ENCODE measurements at places on chromosomes 11 and 22.

GRCh38 chr11:126106594-126107328 lies 44.1 kb upstream of the CDON start:
- no peak for DNase-seq

DNA sequence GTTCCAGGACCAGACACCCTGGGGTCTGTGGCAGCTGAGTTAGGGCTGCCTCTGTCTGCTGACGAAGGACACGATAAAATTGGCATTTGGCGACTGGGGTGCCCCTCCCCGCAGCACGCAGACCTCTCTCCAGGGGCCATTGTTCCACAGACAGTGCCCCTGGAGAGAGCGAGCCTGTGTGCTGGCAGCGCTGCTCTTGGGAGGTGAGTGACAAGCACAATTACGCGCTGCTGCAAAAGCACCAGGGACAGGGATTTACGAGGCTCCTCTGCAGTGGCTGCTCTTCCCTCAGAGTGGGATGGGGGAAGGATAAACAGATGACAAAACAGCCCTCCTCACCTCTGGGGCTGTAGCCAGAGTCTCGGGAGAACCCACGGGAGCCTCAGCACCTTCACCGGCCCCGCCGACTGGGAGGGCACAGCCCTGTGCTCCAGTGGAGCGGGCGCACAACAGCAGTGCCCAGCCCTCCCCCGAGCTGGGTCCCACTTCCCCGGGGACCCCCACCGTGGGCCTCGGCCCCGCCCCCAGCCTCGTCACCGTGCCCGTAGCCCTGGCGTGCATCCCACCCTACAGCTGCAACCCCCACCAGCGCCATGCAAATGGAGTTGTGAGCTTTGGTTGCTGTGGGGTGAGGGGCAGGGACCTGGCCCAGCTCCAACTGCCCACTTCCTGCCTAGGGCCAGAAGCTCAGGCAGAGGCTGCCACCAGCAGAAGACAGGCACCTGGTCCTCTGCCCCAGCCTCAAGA lies 19.6 kb downstream of the CHID1 start:
- DNase-seq, result no peak

DNA sequence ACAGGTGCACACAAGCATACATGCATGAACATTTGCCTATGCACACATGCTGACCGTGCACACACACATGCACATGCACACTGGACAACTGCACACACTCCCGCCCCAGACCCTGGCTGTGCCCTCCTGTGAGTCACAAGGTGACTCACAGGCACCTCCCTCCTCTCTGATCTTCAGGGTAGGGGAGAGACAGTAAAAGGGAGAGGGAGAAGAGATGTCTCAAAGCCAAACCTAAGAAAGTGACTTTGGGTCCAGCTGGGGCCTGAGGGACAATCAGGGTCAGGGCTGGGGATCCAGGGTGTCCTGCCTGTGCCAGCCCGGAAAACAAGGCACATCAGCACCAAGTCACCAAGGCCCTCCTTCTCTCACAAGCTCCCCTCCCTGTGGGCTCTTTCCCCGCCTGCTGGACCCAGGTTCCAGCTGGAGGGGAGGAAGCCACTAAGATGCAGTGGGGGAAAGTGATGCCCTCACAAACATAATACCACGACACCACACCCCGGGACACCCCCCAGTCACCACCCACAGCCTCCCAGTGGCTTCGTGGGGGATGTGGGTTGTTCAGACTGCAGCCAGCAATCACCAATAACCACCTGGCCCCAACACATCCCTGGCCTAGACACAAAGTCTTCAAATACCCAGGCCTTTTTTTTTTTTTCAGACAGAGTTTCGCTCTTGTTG lies 39.3 kb downstream of the PDGFB start:
- DNase-seq, result peak; percentile 53

DNA sequence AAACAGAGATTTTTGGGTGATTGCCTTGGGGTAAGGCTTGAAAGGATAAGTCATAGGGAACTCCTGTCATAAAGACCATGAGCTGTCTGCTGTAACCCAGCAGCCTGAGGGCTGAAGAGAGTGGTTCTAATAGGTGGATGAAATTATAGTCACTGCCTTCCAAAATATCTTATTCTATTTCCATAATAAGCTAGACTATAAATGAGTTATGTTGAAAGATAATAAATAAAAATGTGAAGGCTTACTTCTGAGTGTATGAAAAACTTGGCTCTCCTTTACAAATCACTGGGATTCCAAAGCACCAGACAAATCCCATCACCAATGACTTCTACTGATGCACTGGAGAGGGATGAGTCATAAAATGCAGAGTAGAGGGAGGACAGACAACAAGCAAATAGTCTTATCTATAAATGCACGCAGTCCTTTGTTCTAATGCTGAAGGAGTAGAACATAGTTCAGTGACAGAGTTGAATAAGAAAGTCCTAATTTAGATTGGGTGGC lies 775.0 kb upstream of the LRRC4C start:
- no peak for DNase-seq

DNA sequence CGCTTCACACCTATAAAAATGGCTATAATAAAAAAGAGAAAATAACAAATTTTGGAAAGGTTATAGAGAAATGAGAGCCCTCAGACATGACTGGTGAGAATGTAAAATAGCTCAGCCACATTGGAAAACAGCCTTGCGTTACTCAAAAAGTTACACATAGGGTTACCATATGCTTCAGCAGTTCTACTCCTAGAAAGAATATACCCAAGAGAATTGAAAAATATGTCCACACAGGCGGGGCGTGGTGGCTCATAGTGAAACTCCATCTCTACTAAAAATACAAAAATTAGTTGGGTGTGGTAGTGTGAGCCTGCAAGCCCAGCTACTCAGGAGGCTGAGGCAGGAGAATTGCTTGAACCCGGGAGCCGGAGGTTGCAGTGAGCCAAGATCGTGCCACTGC lies 7.6 kb upstream of the JHY start:
- DNase-seq, result no peak

- DNase-seq, result no peak
Measured at GRCh38 chr11:133172349-133172748, 360.0 kb downstream of the OPCML start.

GRCh38 chr22:23670378-23671295 lies 20.2 kb upstream of the RGL4 start:
- no peak for DNase-seq

DNA sequence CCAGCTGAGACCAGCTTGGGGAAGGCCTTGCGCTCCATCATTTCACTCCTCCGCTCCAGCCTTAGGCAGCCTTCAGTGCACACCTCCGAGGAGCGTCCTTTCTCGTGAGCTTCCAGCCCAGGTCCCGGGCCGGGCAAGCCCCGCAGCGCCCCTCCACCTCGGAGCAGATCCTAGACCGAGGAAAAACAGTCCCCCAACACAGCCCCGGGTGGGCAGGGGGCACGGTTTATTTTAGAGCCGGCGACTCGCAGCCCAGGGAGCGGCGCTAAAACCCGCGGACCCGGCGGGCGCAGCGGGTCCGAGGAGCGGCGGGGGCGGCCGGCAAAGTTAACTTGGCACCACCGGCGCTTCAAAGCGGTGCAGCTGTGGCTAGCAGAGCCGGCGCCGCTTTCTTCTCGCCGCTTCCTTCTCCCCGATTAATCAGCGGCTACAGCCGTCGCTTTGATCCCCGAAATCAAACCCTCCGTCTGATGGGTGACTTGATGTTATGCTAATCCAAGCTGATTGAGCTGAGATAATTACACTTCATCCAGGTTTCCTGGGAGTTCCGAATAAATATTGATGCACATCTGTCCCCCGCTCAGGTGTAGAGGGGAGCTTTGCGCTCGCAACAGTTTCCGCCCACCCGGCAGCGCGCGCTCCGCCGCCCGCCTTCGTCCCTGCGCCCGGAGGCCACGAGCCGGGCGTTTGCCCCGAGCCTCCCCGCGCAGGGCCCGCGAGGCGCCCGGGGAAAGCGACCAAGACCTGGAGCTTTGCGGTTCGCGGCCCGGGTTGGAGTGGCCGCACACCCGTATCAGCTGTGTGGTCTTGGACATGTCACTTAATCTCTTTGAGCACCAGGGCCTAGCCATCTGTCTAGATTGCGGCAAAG lies 192.7 kb downstream of the BUD13 start:
- no peak for DNase-seq

All from CD4-positive, alpha-beta T cell treated with Interleukin-4 for 1 hour (primary cell).